ENCODE measurements at places on chromosomes 7 and 10. TPM values are rescaled to one million over a fixed set of nuclear protein-coding genes. Genes with fewer than 3 reads are reported as not detected.

The KLF14 gene
- 0.34 TPM for total RNA-seq

GRCh38 chr7:69597278-69598076 lies 798 bp upstream of the AUTS2 start:
- DNase-seq = peak; percentile 62

GRCh38 chr7:158167373-158167772 lies 420.2 kb downstream of the PTPRN2 start:
- no peak for DNase-seq

DNA sequence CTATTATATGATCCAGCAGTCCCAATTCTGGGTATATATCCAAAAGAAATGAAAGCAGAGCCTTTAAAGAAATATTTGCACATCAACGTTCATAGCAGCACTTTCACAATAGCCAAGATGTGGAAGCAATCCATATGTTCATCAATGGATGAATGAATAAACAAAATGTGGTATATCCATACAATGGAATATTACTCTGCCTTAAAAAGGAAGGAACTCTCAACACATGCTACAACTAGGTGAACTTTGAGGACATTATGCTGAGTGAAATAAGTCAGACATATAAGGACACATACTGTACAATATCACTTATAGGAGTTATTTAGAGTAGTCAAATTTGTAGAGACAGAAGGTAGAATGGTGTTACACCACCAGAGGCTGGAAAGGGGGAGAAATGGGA lies 28.0 kb upstream of the ADRB1 start:
- DNase-seq = no peak

The FFAR4 gene
- not detected for total RNA-seq

DNA sequence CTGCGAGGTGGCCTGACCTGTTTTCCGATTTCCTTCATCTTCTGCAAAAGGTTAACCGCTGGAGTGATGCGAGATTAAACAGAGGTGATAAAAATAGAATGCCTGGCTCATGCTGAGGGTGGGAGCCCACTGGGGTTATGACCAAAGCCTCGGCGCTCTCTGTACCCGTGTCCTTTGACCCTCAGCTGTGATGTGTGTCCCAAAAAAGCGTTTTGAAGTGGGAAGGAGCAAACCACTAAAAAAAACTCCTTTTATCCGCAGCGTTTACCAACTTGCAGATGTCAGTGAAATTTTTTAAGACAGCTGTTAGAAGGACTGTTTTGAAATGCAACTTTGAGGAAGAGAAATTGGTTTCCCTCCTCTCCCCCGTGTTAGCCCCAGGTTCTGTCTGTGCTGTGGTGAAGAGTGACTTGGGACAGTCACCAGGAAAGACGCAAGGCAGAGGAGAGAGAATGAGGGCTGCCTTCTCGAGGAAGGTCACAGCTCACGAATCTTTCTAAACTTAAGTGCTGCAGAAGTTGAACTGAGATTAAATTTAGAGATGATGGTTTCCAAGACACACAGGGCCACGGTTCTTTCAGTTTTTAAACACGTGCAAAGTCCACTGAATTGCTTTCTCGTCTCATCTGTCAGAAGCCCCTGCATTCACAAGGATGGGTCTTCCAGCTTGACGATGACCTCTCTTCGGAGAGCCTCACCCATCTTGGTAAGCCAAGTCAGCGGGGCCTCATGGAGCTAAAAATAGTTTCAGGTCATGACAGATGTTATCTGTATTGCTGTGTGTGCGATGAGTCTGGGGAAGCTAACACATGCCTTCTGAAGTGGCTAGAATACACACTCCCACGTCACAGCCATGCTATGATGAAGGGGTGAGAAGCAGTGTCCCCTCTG lies 27.6 kb downstream of the AMZ1 start:
- no peak for DNase-seq

GRCh38 chr7:127619681-127620405 lies 1.9 kb upstream of the PAX4 start:
- DNase-seq = no peak

GRCh38 chr10:69089638-69090599 lies 2.0 kb downstream of the SRGN start:
- no peak for DNase-seq

- DNase-seq = no peak
Measured at GRCh38 chr7:105462765-105463420, 59.2 kb downstream of the PUS7 start.

The ZNF804B gene
- not detected for total RNA-seq

GRCh38 chr7:22728401-22729029 lies 1.5 kb downstream of the IL6 start:
- DNase-seq = no peak

GRCh38 chr7:17447728-17448478 lies 149.5 kb downstream of the AHR start:
- no peak for DNase-seq

- DNase-seq = no peak
Measured at GRCh38 chr10:88987243-88987725, 3.3 kb upstream of the FAS start.

DNA sequence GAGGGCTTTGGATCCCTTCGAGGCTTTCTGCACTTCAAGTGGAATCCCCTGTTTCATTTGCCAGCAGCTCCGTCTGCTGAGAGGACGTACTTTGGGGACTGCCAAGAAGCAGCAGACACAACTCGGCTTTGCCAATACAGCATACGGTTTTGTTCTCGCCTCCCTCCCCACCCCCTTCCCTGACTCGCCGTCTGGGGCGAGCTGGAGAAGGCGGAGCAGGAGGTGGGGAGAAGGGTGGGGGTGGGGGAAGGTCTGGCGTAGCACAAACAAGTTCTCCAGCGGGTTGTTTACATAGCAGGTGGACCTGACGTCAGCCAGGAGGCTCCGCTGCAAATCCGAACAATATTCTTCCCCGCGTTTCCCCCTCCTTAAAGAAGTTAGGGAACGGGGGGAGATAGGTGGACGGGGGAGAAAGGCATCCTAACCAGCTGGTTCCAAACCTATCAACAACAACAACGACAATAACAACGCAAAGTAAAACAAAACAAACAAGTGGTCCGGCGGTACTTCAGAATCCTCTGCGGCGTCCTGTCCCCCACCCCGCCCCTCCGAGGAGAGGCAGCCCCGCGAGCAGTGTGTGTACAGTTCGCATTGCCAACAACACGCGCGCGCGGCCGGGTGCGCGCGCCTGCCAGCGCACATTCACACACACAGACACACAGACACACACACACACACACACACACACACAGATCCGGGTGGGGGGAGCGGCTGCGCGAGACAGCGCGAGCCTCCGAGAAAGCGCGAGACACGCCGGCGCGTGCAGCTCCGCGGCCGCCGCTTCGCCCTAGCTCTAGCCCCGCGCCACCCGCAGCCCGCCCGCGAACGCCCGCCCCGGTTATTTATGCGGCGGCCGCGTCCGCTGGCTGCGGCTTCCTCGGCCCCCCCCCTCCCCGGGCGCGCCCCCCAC lies 167.0 kb upstream of the PPP1R3A start:
- peak; percentile 94 for DNase-seq

- DNase-seq = peak; percentile 93
Measured at GRCh38 chr10:30433730-30434272, at the start of gene MAP3K8. MAP3K8 (plus strand) TSS chr10:30434184; CDS start chr10:30438939, 4,755 bp downstream.

The SLC18A3 gene
- total RNA-seq = not detected

- DNase-seq = no peak
Measured at GRCh38 chr10:124227055-124227975, 133.9 kb upstream of the CHST15 start.

The PNLIP gene
- total RNA-seq = not detected

- no peak for DNase-seq
Measured at GRCh38 chr7:92391071-92391470, 56.2 kb upstream of the GATAD1 start.

The ITGA8 gene
- total RNA-seq = 0.47 TPM

GRCh38 chr10:3045471-3046209 lies 21.7 kb upstream of the PFKP start:
- DNase-seq = peak; percentile 61

The STYXL1 gene
- total RNA-seq = 15.4 TPM

DNA sequence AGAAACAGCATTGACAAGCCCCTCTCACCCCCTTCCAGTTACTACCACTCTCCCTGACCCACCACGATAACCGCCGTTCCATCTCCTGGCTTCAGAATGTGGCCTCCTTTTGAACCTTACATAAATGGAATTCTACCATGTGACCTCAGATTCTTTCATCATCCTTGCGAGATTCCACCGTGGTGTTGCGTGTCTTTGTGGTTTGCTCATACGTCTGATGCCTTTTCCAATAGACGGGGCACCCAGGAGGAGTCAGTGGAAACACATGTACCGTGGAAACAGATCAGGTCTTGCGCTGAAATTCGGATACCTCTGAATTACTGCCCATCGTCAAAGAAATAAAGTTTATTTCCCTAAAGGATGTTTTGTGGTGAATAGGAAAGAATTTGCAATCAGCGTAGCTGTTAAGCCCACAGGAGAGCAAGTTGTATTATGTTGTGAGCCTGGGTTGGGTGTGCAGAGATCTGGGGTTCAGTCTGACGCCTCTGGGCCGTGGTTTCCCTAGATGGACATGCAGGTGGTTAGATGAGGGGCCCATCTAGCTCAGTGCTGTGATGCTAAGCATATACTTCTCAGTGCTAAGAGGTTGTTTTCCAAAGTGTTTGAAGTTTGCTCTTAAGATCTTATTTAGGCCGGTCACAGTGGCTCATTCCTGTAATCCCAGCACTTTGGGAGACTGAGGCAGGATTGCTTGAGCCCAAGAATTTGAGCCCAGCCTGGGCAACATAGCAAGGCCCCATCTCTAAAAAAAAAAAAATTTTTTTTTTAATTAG lies 29.1 kb downstream of the GTF2IRD1 start:
- DNase-seq = peak; percentile 48

- DNase-seq = no peak
Measured at GRCh38 chr7:28998105-28998504, 40.0 kb upstream of the TRIL start.

The OR2A1 gene
- total RNA-seq = not detected

DNA sequence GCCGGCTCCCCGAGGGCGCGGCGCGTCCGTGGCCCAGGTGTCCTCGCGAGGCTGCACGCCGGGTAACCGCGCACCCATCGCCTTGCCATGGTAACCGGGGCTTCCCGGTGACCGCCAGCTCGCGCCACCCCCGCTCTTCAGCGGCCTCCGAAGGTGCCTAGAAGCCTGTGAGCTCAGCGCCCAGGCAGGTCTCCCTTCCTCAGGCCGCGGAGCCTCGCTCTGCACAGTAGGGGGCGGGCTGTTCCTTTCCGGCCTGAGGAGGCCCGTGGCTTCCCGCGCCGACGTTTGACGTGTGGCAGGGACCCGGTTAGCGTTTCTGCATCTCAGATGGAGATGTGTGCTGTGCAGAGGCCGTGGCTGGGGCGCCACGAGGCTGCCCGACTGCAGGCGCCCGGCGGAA lies 117.1 kb downstream of the DYNC2I1 start:
- DNase-seq = no peak

The BEND7 gene
- total RNA-seq = 16.3 TPM
